ENCODE measurements at places on chromosomes 16 and 17. TPM values are rescaled to one million over a fixed set of nuclear protein-coding genes. Genes with fewer than 3 reads are reported as not detected.

The PRSS8 gene
- total RNA-seq: not detected

The CCDC200 gene
- total RNA-seq: not detected

The AOC2 gene
- 1.9 TPM for total RNA-seq

The WFDC1 gene
- total RNA-seq: not detected

- no peak overlapping the region for H3K27ac ChIP-seq
- H3K4me3 ChIP-seq: no peak overlapping the region
- H3K4me1 ChIP-seq: no peaks in the 10 kb centered on the region
- peaks cover 51% of the 10 kb centered on the region for H3K27me3 ChIP-seq
- H3K36me3 ChIP-seq: no peaks in the 10 kb centered on the region
These were observed 16.2 kb downstream of the MPO start for GRCh38 chr17:58264407-58265103.

DNA sequence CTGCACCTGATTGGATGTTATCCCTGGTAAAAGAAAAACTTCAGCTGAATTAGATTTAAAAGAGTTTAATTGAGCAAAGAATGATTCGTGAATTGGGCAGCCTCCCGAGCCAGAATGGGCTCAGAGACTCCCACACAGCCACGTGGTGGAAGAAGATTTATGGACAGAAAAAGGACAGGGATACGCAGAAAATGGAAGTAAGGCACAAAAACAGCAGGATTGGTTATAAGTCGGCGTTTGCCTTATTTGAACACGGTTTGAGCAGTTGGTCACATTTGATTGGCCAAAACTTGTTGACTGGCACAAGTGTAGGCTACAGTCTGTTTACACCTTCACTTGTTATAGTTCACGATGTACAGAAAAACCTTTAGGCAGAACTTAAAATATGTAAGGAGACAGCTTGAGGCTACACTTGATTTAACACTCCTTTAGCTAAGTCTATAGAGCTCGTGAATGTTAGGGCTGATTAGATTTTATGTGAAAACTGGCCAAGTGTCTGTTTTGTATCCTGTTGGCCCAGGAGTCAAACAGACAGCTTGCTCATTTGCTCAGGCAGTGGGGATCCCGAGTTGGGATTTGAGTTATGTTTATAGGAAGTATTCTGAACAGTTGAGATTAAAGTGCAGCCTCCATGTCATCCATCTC lies 119.5 kb upstream of the SHISA6 start:
- no peaks in the 10 kb centered on the region for H3K36me3 ChIP-seq
- H3K27ac ChIP-seq: no peak overlapping the region
- H3K27me3 ChIP-seq: no peaks in the 10 kb centered on the region
- DNase-seq: no peak
- no peaks in the 10 kb centered on the region for H3K4me1 ChIP-seq

DNA sequence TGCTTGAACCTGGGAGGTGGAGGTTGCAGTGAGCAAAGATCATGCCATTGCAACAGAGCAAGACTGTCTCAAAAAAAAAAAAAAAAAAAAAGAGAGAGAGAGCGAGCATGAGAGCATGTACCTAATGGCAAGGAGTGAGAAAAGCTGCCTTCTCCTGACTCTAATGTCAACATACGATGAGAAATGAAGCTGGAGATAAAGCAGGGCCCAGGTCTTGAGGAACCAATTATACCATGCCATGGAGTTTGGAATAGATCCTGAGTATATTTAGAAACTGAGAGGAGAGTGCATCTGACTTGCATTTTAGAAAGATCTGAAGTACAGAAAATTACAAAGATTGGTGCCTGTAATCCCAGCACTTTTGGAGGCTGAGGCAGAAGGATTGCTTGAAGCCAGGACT lies 3.8 kb upstream of the MAP2K6 start:
- peaks cover 2% of the 10 kb centered on the region for H3K4me1 ChIP-seq
- DNase-seq: no peak
- no peaks in the 10 kb centered on the region for H3K27me3 ChIP-seq
- H3K4me3 ChIP-seq: no peak overlapping the region
- no peak overlapping the region for H3K27ac ChIP-seq
- H3K36me3 ChIP-seq: no peaks in the 10 kb centered on the region

GRCh38 chr17:37483311-37484039 lies 6.2 kb upstream of the DUSP14 start:
- peaks cover 19% of the 10 kb centered on the region for H3K4me1 ChIP-seq
- no peak for DNase-seq
- H3K27me3 ChIP-seq: no peaks in the 10 kb centered on the region
- peaks cover 13% of the 10 kb centered on the region for H3K36me3 ChIP-seq
- no peak overlapping the region for H3K27ac ChIP-seq
- no peak overlapping the region for H3K4me3 ChIP-seq
